Epithelial cell of proximal tubule (primary cell): ENCODE measurements at places on chromosomes 2 and 18. TPM values are rescaled to one million over a fixed set of nuclear protein-coding genes. Genes with fewer than 3 reads are reported as not detected.

- no peak for DNase-seq
These were observed 31.3 kb downstream of the NCK2 start for GRCh38 chr2:105775809-105776559.

- no peak for DNase-seq
These were observed 9.4 kb downstream of the PELI1 start for GRCh38 chr2:64134813-64135212.

GRCh38 chr2:129925381-129925780 lies 54.1 kb upstream of the RAB6C start:
- no peak for DNase-seq

The HJURP gene
- 56.9 and 64.9 TPM in 2 replicates for total RNA-seq

- no peak for DNase-seq
These were observed 80.4 kb upstream of the WDR75 start for GRCh38 chr2:189360861-189361260.

- DNase-seq, result no peak
These were observed 66.6 kb upstream of the EPC2 start for GRCh38 chr2:148577845-148578492.

The GORASP2 gene
- total RNA-seq, result 56.2 and 65.6 TPM in 2 replicates

The FHOD3 gene
- total RNA-seq, result 27.3 and 28.4 TPM in 2 replicates

GRCh38 chr18:70289351-70290312 lies 787 bp downstream of the SOCS6 start:
- no peak for DNase-seq

The C2orf15 gene
- total RNA-seq, result 2.4 and 3.7 TPM in 2 replicates

The B3GNT7 gene
- 10.7 and 13.7 TPM in 2 replicates for total RNA-seq

The CXCR1 gene
- total RNA-seq, result not detected in 2 replicates

DNA sequence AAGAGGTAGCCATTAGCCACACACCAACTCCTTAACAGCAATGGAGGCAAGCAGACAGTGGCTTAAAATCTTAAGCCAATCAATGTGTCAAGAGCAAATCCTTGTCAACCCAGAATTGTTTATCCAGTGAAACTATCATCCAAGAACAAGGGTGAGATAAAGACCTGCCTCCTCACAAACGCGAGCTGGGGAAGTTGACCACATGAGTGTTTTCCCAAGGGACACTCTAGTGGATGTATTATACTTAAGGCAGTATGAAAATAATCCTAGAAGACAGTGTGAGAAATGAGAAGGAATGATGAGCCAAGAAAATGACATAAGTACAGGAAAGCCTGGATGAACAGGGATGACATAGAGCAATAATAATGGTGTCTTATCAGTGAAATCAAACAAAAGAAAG lies 209.6 kb downstream of the TWIST2 start:
- DNase-seq, result no peak

DNA sequence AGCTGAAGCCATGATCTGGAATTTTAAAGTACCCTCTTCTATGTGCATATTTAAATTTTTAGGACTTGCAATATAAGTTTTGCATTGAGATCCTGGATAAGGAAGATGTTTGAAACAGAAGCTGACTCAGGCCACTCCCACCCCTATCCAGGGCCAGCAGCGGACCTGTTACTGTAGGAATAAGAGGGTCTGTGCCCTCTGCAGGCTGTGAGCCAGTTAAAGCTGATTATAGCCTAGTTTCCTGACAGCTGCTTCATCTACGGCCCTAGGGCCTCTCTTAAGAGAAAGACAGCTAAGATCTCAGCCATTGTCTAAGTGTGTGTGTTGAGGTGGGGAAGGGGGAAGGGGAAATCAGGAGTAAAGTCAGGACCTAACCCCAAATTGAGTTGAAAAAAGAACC lies 234.0 kb downstream of the HAUS1 start:
- no peak for DNase-seq
